ENCODE measurements at places on chromosomes 16 and 17.

- DNase-seq: no peak
These were observed 12.1 kb upstream of the NDUFAB1 start for GRCh38 chr16:23608194-23608593.

- peak; percentile 55 for DNase-seq
These were observed 8.3 kb downstream of the SLC7A6 start for GRCh38 chr16:68272507-68273209.

DNA sequence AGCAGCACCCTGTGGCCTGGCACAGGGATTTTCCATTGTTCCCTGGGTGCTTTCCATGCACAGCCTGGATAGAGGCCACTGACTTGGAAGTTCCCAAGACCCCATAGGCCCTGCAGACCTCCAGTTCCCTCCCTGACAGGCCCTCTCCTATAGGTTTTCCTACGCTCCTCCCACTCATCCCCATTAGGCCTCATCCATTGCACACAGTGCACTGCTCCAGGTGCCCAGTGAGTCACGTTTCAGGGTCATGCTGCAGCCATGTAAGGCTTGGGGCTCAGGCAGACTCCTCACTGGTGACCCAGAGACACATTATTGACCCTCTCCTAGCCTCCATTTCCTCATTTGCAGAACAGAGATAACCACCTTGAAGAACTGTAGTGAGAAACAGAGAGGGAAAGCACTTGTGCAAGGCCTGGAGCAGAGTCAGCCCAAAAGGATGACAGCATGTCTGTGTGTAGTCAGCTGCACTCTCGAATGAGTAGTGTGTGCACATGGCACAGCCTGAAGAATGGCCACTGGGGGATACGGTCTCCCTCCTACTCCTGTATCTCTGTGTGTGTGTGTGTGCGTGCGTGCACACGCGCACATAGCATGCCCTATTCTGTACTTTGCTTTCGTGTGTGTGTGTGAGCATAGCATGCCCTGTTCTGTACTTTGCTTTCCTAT, 26.8 kb downstream of the DRC3 start:
- no peak for DNase-seq

GRCh38 chr17:61393550-61393903, 6.1 kb upstream of the TBX2 start:
- no peak for DNase-seq

- no peak for DNase-seq
These were observed 23.4 kb upstream of the CPSF4L start for GRCh38 chr17:73284906-73285602.

DNA sequence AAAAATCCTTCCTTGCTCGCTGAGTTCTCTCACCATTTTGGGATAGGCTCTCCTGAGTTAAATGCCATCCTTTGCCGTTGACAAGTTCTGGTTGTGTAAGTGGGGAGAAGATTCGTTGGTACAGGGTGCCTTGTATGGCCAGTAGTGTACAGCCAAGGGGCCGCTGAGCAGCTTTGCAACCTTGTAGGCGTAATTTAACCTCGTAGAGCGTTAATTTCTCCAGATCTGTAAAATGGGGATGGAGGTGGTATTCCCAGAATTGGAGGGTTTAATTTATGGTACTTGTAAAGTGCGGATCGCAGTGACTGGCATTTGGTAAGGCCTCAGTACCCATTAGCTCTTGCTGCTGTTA, 1.4 kb downstream of the ARSG start:
- DNase-seq: no peak

DNA sequence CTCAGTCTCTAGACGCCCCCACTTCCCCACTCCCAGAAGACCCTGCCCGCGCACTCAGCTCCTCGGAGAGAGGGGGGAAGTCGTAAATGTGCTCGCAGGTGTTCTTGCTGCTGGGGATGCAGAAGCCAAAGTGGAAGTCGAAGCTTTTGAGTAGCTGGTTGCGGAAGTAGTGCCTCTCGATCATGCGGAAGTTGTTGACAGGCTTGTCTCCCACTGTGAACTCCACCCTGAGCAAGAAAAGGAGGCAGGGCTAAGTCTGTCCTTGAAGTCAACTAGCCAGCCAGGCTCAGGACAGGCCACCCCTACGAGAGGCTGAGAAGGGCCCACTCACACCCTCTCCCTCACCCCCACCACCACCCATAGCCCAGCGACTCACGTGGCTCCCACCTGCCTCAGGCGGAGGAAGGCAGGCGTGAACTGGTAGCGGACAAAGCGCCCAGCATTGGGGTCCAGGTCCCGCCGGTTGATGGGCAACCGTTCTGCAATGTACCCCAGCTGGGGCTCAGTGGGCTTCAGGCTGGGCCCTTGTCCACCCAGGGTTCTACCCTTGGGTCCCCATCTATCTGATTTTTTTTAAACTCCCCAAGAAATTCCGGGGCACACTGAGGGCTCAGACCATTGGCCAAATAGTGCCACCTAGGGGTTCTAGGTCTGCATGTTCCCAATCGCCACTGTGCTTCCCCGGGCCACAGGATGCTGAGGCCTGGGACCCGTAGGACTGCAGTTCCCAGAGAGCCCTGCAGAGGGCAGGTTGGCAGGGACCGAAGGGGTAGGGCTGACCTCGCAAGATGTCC, 4.6 kb downstream of the UNC119 start:
- peak; percentile 87 for DNase-seq

- no peak for DNase-seq
These were observed 119.1 kb downstream of the RAB11FIP4 start for GRCh38 chr17:31510308-31511194.

DNA sequence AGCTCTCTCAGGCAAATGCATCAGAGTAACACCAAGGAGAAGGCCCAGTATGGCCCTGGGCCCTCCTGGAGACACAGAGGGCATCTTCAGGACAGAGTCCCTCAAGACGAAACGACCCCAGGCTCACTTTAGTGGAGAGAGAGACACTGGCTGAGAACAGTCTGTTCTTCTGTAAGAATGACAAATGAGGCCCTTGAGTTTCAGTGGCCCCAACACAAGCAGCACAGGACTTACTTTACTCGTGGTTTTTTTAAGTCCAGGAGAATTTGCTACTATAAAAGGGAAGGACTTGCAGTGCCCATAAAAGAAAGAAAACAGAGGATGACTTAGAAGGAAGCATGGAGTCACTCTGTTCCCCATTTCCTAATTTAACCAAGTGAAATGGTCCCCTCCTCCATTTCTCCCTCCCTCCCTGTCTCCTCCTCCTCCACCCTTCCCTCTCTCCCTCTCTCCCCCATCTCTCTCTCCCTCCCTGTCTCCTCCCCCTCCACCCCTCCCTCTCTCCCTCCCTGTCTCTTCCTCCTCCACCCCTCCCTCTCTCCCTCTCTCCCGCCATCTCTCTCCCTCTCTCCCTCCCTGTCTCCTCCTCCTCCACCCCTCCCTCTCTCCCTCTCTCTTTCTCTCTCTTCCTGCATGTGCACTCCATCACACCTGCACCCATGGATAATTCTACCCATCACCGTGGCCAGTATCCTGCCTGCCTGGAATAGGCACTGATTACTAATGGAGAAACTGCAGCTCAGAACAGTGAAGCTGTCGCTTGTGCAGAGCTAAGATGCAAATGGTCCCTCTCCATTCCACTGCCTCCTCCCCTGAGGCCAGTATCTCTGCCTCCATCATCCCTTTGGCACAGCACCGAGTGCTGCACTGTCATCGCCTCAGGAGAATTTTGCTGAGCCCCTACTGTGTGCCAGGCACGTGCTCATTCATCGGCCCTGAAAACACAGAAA, 47.3 kb upstream of the RBFOX3 start:
- DNase-seq: no peak

Data from transverse colon (tissue), 4 donors.